ENCODE measurements at places on chromosomes 5 and 9. TPM values are rescaled to one million over a fixed set of nuclear protein-coding genes. Genes with fewer than 3 reads are reported as not detected.

GRCh38 chr9:18660001-18660400, 186.0 kb downstream of the ADAMTSL1 start:
- DNase-seq: no peak

DNA sequence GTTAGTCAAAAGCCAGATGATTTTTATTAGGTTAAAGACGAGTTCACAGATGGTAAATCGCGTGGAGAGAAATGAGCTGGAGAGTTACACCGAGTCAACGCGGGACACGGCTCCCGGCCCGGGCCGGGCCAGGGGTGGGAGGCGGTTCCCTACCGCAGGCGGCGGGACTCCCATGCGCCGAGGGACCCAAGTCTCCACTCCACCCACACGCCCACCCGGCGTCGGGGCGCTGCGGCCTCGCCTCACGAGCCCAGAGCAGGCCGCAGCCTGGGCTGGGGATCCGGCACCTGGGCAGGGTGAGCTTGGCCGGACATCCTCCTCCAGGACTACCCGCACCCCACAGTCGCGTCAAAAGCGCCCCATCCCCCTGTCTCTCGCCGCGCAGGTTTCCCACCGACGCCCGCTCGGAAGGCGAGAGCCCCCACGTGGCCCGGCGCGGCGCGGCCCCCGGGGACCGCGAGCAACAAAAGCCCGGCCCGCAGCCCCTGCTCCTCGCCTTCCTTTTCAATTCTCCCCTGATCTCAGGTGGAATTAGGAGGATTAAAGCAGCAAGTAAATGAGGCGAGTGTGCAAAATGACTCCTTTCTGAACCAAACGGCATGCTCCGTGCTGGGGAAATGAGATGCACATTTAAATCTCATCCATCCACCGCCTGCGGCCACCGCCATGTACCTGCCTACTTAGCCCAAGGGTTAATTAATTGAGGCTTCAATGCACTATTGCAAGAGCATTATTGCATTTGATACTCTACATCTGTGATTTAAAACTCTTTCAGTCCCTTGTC, 196.5 kb upstream of the TBCA start:
- no peak for DNase-seq

GRCh38 chr5:22390888-22391287, 462.3 kb downstream of the CDH12 start:
- DNase-seq: no peak

- no peak for DNase-seq
Observed at GRCh38 chr5:25119650-25120049, 474.9 kb upstream of the CDH10 start.

- DNase-seq: no peak
Observed at GRCh38 chr5:93566091-93566490, 14.9 kb downstream of the NR2F1-AS1 start.

GRCh38 chr5:119405419-119405818, 46.9 kb upstream of the HSD17B4 start:
- DNase-seq: no peak

DNA sequence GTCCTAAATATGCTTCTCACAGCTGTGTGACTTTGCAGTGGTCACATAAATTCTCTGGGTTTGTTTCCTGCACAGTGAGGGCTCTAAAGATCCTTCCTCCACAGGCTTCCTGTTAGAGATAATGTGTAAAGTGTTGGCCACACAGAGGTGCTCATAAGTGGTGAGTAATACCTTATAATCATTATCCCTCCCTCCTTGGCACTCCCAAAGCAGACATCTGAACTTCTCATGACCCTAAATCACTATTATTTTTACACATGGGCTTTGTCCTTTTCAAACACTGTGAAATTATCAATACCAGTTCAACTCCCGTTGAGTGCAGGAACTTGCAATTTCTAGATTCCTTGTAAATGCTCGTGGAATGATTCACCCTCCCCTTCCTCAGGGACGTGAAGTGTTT, 100.2 kb downstream of the BRINP1 start:
- DNase-seq: no peak

KIF20A gene
- 66.9 TPM for total RNA-seq

- no peak for DNase-seq
Observed at GRCh38 chr5:103014983-103015382, 105.0 kb downstream of the GIN1 start.

IL17B gene
- not detected for total RNA-seq

GRCh38 chr5:2110137-2110933, 227.6 kb upstream of the IRX4 start:
- no peak for DNase-seq

DNA sequence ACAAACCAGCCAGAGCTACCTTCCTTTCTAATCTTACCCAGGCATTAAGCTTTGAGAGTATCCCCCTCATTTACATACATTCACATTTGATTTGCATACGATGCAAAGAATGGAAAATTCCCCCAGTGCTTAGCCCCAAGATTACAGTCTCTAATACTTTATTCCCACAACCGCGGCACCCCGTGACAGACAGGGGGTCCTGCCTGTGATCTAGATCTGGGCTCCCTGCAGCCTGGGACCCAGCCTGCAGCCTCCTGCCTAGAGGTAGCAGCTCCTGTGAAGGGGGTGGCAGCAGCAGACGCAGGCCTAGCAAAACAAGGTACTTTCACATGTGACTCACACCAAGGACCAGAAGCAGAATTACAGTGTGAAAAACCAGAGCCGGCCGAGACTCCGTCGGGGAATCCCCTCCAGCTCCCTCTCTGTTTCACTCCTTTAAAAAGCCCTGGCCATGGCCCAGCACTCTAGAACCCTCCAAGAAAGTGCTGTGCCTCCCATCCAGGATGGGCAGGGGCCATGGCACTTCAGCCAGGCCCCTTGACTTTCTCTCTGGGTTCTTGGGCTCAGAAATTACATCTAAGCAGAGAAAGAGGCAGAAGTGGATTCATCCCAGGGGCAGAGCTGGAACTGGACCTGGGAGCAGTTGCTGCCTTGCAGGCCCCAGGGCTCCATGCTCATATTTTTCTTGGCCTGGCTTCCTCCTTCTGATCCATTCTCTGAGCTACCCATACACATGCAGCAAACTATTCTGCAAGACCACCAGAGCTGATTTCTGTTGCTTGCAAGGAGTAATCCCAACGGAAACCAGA, 14.0 kb upstream of the TCF7 start:
- peak; percentile 36 for DNase-seq

CDX1 gene
- 0.09 TPM for total RNA-seq

SLC6A7 gene
- total RNA-seq: not detected

RGS7BP gene
- 1.7 TPM for total RNA-seq

All from WTC11 (cell line).